ENCODE measurements at places on chromosomes 5 and 9.

- no peak for DNase-seq
Observed at GRCh38 chr5:176438959-176439757, 9.0 kb upstream of the FAF2 start.

- no peak for DNase-seq
Observed at GRCh38 chr9:68998385-68998784, 15.5 kb downstream of the PRKACG start.

- peak; percentile 96 for DNase-seq
Observed at GRCh38 chr9:114898741-114899140, 31.6 kb downstream of the TNFSF8 start.

DNA sequence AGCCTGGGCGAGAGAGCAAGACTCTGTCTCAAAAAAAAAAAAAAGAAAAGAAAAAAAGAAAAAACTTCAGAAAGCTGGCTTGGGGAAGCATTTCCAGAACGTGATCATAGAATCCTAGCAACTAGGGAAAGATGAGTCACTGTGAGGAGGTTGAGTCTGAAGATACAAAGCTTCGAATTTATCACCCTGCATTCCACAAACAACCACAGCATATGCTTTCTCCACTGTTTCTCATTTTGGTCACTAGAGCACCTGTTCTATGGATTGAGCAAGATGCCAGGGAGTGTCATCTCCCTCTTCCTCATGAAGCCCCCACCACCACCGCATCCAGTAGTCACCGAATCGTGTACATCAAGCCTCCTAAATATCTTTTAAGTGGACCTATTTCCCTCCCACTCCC, 37.9 kb downstream of the SEMA5A start:
- no peak for DNase-seq
